Activated T-helper 1 cell treated with Interleukin-2 at 50 U/mL for 16 hours (primary cell): ENCODE measurements at places on chromosomes 1 and 21.

DNA sequence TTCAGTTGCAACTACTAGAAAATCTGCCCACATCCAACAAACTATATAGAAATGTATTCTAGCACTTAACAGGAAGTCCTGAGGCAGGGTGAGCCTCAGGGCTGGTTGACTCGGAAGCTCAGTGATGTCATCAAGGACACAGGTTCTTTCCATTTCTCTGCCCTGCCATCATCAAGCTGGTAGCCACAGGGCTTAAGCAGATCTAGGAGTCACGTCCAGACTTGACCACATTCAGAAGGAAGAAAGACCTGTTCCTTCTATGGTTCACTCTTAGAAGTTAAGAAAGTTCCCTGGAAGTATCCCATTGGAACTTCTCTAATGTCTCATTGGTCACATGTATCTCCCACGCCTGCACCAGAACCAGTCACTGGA lies 438.1 kb downstream of the PRDM2 start:
- no peak for DNase-seq

- no peak for DNase-seq
Observed at GRCh38 chr1:2192031-2192995, 2.3 kb downstream of the FAAP20 start.

DNA sequence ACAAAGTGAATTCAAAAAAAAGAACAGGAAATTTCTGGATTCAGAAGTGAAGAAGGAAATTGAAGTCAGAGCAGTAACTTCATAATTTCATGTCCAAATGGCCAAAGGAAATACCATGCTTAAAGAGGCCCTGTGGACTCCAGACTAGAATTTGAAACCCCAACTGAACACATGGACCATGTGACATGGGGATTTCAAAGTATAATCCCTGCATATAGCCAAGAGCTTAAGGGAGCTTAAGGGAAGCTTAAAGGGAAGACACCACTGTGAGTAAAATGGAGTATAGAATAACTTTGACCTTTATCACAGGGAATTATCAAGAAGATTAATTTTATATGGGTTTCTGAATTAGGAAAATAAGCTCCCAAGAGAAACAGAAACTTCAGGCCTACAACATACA lies 241.8 kb upstream of the POGK start:
- DNase-seq = no peak

DNA sequence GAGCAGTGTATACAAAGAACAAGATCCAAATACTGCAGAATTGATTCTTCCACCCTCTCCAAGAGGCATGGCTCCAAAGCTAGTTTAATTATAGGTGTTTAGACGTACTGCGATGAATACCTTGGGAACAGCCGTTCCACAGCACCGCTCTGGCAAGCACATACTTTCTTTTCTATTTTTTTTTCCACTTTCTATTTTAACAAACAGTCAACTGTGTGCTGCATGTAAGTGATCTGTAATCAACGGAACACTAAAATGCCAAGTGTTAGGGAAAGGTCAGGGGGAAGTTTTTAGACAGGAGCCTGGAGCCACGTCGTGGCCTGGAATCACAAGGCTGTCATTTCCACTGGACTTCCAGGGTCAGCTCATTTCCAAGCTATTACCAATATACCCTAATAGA lies 486.4 kb upstream of the DAB1 start:
- DNase-seq = no peak

GRCh38 chr1:44072204-44072603 lies 40.9 kb upstream of the SLC6A9 start:
- no peak for DNase-seq

- DNase-seq = no peak
Observed at GRCh38 chr1:39590546-39590945, 14.0 kb upstream of the PABPC4 start.

- no peak for DNase-seq
Observed at GRCh38 chr1:43772978-43773377, 65.6 kb downstream of the ST3GAL3 start.

- no peak for DNase-seq
Observed at GRCh38 chr21:33874161-33874560, 41.4 kb downstream of the ATP5PO start.

- no peak for DNase-seq
Observed at GRCh38 chr1:115925467-115925866, 50.8 kb upstream of the SLC22A15 start.

- no peak for DNase-seq
Observed at GRCh38 chr1:246142320-246142893, 364.7 kb downstream of the SMYD3 start.

GRCh38 chr1:5688081-5689077 lies 303.8 kb downstream of the NPHP4 start:
- DNase-seq = no peak

DNA sequence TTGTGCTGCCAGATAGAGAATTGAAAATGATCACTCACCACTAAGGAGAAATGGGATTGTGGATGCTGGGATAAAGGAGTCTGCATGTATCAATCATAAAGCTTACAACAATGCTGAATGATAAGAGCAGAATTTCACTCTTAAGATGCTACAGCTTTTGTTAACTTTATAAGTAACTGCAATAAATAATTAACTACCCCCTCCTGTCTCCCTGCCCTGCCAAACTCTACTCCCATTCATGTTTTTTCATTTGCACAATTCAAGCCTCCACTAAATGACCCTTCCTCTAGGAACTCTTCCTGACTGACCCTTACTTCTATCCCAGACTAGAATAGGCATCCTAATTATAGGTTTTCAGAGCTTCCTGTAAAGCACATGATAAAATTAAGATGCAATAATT lies 14.9 kb downstream of the MTF1 start:
- no peak for DNase-seq

DNA sequence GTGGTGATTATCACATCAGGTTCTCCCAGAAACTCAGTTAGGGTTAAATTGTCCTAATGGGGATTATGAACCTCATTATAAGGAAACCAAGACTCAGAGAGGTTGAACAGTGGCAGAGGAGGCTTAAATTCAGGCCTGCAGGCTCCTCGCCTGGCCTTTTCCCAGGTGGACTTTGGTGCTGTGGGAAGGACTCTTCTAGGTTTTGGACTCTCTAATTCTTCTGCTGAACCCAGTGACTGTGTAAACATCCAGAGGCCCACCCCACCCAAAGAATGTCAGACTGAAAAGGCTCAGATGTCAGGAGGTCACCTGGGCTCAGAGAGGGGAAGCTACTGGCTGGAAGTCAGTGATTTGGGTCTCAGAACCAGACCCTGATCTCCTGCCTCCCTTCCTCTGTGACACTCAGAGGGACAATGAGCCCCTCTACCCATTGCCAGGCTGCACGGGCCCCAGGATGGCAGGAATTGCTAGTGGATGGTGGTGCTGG lies 2.5 kb downstream of the ZNF362 start:
- DNase-seq = no peak

DNA sequence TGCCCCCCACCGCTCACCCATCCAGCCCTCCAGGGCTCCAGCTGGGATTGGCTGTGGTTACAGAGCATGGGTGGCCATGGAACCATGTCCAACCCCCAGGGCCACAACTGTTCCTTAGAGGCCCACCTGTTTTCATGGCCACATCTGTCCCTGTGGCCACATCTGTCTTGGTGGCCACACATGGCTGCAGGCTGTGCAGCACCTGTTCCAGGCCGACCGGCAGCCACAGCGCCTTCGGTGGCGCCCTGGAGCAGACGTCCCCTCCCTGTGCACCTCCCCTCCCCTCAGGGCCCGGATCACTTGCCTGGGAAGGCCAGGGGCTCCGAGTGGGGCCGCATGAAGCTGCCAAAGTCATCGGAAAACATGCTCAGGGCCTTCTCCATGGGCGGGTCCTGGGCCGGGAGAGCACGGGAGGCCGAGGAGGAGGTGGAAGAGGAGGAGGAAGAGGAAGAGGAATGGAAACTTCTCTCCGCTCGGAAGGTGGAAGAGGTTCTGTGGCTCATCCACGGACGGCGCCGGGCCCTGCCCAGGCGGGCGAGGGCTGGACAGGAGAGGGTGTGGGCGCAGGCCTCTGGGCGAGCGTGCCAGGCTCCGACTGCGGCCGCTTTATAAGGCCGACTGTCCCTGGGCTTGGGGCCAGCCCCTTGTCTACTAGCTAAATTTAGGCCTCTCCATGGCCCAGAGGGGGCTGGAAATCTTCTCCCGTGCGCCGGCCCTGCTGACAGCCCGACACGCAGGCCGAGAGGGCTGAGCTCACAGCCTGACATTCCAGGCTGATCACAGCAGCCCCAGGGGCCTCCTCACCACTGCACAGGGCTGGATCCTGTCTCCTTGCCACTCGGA lies at the start of gene HSPB7:
HSPB7 (minus strand) TSS at position 583 of the 843 bp plus-strand sequence; CDS start at position 503, 80 bp downstream.
- no peak for DNase-seq

DNA sequence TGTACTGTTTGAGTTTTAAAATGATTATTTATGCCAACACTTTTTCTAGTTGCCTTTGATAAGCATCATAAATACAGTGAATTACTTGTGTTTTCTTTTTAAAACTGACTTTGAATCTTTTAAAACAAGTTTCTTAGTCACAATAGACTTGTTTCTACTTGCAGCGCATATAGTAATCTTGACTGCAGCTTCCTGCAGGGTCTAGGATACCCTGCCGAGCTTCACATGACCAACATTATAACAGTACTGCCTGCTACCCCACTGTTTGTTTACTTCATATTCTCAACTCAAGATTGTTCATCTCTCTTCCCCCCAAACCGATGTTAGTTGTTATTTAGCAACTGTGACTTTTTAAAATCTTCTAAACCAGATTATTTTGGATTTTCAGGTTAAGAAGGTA lies 751.3 kb upstream of the NEGR1 start:
- DNase-seq = no peak

GRCh38 chr21:41169701-41170100 lies 1.7 kb downstream of the BACE2 start:
- no peak for DNase-seq

- no peak for DNase-seq
Observed at GRCh38 chr1:231500666-231501065, 27.8 kb upstream of the TSNAX start.

DNA sequence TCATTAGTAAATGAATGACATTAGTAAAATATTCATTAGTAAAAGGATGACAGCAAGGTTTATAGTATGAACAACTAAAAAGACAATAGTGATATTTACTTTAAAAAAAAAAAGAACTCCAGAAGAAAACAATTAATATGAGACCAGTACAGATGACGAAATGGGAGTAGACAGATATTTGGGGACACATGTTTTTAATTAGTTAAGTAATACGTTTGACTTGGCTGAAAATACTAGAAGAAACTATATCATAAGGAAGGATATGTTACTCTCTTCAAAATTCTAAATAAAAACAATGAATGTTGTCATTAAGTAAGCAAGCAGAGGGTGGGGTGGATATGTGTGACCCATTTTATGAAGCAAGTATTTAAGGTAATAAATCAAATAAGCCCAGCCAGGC lies 61.9 kb downstream of the GPATCH2 start:
- DNase-seq = no peak

DNA sequence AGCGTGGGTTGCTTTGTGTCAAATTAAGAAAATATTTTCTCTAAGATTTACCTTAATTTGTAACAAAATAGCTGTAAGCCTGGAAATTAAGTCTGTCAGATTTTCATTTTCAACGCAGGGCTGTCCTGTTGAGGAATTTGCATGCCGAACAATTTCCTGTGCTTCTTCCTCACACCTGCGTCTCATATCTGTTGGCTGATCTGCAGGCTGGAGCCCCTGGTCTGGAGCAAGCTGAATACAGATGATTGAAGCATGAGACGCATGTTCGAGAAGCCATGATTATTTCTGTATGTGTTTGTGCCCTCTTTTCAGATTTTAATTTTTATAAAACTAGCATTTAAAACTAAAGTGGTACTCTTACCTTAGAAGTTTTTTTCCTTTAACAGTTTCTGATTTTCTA lies 9.8 kb downstream of the MIXL1 start:
- DNase-seq = no peak

GRCh38 chr1:7650801-7651200 lies 120.3 kb upstream of the VAMP3 start:
- DNase-seq = no peak

GRCh38 chr1:212490276-212490675 lies 57.6 kb downstream of the NENF start:
- DNase-seq = no peak

DNA sequence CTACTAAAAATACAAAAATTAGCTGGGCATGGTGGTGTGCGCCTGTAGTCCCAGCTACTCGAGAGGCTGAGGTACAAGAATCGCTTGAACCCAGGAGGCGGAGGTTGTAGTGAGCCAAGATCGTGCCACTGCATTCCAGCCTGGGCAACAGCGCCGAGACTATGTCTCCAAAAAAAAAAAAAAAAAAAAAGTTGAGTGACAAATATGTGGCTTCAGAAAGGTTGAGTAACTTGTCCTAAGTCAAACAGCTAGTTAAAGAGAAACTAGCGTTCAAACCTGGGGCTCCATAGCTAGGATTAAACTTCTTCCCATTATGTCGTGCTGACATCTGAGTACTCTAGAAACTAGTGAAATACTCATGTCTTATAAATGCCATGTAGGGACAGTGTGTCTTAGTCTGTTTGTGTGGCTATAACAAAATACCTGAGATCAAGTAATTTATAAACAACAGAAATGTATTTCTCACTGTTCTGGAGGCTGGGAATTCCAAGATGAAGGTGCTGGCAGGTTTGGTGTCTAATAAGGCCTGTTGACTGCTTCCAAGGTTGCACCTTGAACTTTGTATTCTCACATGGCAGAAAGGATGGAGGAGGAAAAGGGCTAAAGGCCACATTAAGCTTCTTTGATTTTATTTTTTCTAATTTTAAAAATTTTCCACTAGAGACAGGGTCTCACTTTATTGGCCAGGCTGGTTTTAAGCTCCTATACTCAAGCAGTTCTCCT lies 12.0 kb downstream of the AK4 start:
- DNase-seq = no peak

DNA sequence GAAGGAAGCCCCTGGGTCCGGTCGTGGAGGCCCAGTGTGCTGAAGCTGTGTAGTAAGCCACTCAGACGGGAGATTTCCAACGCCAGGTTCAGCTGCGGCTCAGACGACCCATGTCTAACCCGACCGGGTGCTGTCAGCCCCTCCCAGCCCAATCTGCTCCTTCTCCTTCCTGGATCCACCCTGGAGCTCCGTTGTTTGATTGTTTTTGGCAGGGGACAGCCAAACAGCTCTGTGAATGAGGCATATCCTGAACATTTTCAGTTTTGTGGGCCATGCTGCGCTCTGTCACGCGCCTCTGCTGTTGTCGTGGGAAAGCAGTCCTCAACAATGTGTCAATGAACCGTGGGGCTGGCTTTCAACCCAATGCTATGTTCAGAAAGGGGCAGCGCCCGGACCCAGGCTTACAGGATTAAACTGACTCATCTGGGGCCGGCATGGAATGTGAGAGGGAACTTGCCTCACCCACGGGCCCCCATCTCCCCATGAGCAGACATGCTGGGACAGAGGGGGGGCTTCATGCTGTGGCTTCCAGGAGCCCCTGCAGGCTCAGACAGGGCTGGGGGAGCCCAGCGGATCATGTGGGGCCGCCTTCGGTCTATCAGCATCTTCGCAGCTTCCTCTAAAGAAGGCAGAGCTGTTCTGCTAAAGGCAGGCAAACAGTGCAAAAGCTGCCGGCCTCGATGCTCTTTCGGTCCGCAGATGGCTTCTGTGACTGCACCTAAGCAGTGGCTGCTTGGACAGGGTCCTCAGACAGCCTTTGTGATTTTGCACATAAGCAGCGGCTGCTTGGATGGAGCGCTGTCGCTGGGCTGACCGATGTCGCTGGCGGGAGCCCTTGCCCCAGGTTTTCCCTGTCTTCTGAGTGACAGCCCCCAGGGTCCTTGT lies 101.7 kb downstream of the RIPK4 start:
- no peak for DNase-seq
